ENCODE measurements at places on chromosomes 3 and 15. TPM values are rescaled to one million over a fixed set of nuclear protein-coding genes. Genes with fewer than 3 reads are reported as not detected.

Gene REC114
- not detected for total RNA-seq

Gene HTR3E
- total RNA-seq: not detected

Gene PDCD10
- total RNA-seq: 57.3 TPM

Gene SLC51B
- total RNA-seq: 12.1 TPM

Data from A549 treated with DMSO at 1 μM for 4 hours (cell line).